ENCODE measurements at places on chromosomes 11 and 22.

DNA sequence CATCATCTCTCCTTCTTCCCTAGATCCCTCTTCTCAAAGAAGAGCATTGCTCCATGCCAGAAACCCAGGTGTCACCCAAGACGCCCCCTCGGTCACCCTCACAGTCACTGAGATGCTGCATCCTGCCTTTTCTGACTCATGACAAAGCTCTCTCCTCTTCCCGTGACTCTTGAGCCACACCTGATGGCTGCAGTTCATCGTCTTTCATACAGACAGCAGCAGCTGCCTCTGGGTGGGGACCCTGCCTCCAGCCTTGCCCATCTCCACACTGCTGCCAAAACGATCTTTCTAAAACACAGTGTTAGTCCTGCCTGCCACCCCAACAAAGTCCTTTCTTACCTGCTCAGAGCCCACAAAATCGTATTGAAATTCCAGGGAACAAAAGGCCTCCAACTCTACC lies 44.8 kb downstream of the BUD13 start:
- DNase-seq, result no peak

GRCh38 chr22:45317551-45318167 lies 7.9 kb downstream of the FAM118A start:
- peak; percentile 39 for DNase-seq

DNA sequence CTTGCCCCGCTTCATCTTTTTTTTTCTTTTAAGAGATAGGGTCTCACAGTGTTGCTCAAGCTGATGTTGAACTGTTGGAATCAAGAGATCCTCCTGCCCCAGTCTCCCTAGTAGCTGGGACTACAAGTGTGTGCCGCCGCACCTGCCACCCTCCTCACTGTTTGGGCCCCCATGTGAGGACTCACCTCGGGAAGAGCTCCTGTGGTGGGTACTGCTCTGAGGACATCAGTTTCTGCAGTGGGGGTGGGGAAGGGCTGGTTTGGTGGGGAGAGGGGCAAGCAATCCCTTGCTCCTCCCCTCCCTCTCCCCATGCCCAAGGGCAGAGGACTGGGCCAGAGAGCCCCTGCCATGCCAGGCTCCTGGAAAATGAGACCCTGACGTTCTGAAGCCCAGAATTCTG lies 1.5 kb upstream of the SLC16A8 start:
- no peak for DNase-seq

DNA sequence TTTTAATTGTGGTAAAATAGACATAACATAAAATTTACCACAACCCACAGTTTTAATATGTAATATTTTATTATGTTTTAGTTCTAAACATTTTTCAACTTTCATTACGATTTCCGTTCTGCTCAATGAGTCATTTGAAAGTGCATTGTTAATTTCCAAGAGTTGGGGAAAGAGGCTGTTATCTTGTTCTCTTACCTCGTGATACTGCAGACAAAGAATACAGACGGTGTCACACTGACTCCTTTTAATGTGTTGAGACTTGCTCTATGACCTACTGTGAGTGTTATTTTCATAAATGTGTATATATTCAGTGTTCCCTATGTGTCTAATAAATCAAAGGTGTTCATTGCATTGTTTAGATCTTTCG lies 10.8 kb upstream of the RAC2 start:
- no peak for DNase-seq

DNA sequence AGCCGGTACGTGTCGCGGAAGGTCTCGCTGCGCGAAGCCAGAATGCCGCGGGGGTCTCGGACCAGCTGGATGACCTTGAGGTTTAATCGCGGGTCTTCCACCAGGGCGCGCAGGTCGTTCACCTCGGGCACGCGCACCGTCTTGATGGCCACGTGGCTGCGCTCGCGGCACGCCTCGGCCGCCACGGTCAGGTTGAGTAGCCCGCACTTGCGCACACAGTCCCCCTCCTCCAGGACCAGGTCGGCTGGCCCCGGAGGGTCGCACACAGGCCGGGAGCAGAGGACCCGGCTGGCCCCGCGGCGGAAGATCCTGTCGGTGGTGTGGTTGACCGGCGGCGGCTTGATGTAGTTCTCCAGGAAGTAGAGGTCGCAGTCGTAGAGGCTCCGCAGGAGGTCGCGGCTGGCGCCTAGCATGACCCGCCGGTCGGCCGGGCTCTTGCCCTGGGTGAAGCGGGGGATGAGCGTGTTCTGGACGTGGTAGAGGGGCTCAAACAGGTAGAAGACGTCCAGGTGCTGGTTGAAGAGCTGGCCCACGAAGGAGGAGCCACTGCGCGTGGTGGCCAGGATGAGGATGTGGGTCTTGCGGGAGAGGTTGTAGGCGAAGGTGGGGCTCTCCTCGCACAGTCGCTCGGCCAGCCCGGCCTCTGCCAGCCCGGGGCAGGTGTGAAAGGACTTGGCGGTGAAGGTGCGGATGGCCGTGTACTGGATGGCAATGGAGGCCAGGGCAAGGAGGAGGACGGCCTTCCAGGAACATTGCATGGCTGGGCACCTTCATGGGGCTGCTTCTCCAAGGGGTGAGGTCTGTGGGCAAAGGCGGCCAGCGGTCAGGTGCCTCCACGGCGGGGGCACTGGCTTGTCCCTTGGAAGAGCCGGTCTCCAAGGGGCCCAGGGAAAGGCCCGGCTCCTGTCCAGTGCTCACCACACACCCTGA lies 15.0 kb downstream of the CHST1 start:
- no peak for DNase-seq

DNA sequence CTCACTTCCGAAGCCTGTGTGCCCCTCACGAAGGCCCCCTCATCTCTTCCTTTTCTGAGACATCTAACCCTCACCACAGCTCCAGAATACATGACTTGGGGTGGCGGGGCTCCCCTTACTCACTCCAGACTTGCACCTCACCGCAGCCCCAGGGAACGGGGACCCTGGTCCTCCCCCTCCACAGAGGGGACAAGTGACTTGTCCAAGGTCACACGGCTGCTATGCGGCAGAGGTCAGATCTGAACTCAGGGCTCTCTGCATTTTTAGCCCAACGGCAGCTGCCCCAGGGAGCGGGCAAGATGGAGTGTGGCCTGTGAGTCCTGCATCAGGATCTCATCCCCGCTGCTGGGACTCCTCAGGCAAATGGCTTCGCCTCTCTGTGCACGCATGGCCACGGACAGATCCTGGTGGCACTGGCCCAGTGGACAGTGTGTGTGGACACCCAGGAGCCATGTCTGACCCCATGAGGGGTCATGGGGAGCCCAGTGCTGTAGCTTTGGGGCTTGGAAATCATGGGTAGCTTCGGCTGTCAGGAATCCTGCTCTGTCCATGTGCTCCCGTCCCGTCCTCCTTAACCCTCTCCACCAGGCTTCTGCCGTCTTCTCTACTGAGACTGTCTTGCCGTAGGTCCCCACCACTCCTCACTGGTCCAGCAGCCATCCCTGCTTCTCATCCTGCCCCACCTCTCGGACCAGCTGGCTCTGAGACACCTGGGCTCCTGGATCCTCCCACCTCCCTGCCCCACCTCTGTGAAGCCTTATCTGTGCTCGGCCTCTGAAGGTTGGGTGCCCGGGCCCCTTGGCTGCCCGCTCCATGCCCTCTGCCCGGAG lies 48.0 kb upstream of the CARS1 start:
- DNase-seq, result no peak

GRCh38 chr22:23124611-23125511 lies 16.9 kb downstream of the RSPH14 start:
- DNase-seq, result no peak

DNA sequence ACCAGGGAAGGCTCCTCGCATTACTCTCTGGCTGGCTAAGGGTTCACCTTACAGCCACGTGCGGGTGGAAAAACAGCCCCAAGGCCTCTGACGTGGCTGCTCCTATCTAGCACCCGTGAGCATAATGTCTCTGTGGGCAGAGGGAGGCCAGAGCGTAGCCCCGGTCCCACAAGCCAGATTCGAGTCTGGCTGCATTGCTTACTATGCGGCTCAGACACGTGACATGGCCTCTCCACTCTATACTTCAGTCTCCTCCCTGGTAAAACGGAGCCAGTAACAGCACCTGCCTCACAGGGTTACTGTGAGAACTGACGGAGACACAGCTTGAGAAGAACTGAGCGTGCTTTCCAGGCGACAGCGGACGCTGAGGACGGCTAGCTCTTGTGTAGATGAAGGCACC lies 105.8 kb upstream of the BID start:
- no peak for DNase-seq

DNA sequence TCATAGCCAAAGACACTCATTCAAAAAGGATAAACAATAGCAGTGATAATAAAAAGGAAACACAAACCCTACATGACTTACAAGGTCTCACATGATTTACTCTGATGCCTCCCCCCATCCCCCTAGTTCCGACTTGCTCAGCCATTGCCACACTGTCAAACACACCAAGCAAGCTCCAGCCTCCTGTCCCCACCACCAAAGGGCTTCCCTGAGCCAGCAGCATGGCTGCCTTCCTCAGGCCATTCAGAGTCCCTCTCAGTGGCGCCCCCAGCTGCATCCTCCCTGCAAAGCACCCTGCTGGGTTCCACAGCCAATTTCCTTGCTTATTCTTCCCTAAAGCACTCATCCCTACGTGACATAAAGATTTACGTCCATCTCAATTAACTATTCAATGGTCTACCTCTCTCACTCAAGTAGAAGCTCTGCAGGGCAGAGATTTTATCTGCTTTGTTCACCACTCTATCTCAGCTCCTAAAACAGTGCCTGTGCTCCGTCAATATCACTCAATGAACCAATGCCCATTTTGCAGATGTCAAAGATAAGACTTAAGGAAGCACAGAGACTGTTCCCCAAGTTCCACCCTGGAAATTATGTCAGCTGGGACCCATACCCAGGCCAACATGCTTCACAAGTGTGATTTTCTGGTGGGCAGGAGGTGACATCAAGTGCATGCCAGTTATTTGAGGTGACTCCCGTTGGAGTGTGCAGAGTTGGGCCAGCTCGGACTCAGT lies 106.9 kb downstream of the SYN3 start:
- no peak for DNase-seq

- DNase-seq, result peak; percentile 48
These were observed 21.7 kb upstream of the NRGN start for GRCh38 chr11:124717786-124718651.

GRCh38 chr22:27597703-27598444 lies 203.7 kb downstream of the MN1 start:
- DNase-seq, result peak; percentile 37

- DNase-seq, result no peak
These were observed 83.4 kb upstream of the MYO18B start for GRCh38 chr22:25658633-25659032.

GRCh38 chr22:49331223-49331815 lies 496.4 kb downstream of the BRD1 start:
- no peak for DNase-seq

- DNase-seq, result peak; percentile 65
These were observed 46.2 kb downstream of the IGF2 start for GRCh38 chr11:2092956-2093412.

DNA sequence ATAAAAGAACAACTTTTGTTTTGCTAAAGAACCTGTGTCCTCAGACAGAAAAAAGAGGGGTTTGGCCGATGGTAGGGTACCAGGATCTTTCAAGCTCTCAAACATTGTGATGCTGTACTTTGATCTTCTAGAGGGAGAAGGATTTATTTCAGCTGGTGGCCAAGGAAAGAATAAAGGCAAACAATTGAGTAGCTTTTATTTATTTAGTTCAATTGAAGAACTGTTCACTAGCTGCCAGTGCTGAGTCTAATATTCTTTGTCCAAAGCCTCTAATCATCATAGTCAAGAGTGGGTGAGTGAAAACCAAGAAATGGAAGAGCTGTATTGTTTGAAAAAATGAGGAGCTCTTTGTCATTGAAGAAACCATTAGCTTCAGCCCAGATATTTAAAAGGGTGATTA lies 138.4 kb downstream of the FAT3 start:
- no peak for DNase-seq

- no peak for DNase-seq
These were observed 5.3 kb downstream of the TRIM21 start for GRCh38 chr11:4388221-4388620.

DNA sequence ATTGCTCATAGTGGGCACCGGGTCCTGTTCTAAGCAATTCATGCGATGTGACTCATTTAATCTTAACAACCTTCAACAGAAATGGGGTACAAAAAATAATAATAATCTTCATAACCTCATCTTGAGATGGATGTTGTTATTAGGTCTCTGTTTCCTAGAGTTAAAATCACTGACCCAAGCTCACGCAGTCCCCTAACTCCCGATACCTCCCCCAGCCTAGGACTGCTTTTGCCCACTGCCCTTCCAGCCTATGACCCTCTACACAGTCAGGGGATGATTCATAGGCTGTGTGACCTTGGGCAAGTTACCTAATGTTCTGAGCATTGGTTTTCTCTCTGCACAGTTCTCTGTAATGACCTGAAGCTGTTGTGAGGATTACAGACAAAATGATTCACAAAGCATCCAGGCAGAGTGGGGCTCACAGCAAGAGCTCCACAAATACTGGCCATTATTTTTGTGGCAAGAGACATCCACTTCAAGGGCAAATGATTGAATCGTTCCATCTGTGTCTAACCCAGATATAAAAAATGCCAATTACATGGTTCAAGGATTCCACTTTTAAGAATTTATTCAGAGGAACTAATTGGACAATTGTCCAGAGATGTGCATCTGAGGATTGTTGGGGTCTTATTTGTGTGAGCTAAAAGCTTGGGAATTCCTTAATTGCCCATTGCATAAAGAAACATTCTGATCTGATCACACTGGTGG lies 20.0 kb downstream of the MTFP1 start:
- DNase-seq, result peak; percentile 47

GRCh38 chr11:128372977-128373376 lies 214.4 kb downstream of the ETS1 start:
- DNase-seq, result no peak

GRCh38 chr11:3170044-3170755 lies 5.1 kb upstream of the OSBPL5 start:
- DNase-seq, result peak; percentile 6

- DNase-seq, result no peak
These were observed 714.0 kb downstream of the NTM start for GRCh38 chr11:132084433-132084832.

- DNase-seq, result no peak
These were observed 2.1 kb downstream of the ADAMTS8 start for GRCh38 chr11:130426223-130426836.

DNA sequence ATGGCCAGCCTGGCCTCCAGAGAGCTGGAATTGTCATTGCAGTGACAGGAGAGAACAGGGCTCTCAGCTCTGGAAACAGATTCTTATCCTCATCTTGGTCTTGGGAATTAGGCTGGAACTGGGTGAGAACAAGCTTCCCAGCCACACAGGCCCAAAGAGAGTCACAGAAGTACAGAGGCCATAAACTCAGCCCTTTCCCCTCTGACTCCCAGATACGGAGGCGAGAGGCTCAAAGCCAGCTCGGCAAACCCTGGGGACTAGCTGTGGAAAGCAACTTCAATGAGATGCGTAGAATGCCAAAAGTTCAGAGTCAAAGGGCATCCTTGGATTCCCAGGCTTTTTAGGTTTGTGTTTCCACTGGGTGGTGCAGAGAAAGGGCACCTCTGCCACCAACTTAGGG lies 14.3 kb upstream of the ABCC8 start:
- no peak for DNase-seq

DNA sequence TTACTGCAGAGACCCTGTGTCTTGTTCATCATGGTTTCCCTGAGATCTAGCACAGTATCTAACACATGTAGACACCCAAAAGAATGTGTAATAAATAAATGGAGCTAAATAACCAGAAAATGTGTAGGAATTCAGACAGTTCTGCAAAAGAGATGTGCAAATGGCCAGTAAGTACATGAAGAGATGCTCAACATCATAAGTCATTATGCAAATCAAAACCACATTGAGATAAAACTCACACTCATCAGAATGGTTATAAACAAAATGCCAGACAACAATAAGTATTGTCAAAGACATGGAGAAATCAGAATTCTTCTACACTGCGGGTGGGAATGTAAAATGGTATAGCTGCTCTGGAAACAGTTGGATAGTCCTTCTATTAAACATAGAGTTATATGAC lies 88.5 kb downstream of the RBFOX2 start:
- DNase-seq, result no peak

- no peak for DNase-seq
These were observed at the start of gene IRAG1 for GRCh38 chr11:10693509-10694081. IRAG1 (minus strand) TSS chr11:10693755; CDS start chr11:10693602, 153 bp downstream.
